EL (cell line): ENCODE measurements at places on chromosomes 5 and 9.

- peak; percentile 56 for DNase-seq
These were observed 41.4 kb downstream of the GLIS3 start for GRCh38 chr9:4258320-4259090.

- peak; percentile 18 for DNase-seq
These were observed 518 bp upstream of the FAM13B start for GRCh38 chr5:138033386-138033808.

GRCh38 chr5:74693191-74693590 is 8.2 kb downstream of the HEXB start:
- peak; percentile 47 for DNase-seq

DNA sequence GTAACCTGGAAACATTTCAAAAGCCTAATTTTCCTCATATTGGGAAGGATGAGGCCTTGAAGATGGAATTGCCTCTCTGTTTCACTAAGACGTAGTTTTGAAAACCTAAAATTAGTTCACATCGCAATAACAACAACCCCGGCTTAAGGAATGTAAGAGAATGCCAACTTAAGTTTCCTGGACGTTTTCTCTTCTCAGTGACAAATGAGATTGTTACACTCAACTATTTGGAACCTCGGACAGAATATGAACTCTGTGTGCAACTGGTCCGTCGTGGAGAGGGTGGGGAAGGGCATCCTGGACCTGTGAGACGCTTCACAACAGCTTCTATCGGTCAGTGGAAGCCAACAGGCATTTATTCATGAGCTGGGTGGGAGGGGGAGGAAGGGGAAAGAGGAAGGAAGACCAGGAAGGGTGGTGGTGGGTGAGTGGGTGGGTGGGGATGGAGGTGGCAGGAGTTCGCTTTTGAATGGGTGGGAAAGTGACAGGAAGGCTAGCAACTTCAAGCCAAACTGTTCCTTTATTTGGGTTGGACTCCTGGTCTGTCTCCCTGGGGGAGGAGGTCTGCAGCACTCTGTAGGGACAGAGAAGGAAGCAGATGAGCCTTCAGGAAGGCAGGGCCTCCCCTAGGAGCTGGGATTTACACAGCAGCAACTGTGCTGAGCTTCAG is 83.4 kb downstream of the TEK start:
- DNase-seq, result no peak

- DNase-seq, result no peak
These were observed 13.1 kb downstream of the TLN1 start for GRCh38 chr9:35718721-35719511.

DNA sequence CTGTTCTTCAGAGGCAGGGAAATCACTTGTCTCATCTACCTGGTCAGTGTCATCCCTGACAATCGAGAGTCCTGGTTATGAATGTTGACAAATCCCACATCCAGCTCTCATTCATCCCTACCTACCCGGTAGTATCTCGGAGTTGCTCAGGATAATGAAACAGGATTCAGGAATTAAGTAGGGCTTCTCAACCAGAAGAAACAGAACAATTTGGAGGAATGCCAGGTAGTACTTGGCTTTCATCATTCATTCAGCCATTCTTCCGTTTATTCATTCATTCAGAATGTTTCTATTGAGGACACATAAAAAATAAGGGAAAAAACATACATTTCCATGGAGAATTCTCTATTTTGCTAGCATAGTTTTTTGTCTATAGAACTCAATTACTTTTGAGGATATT is 195.0 kb downstream of the ARHGEF28 start:
- no peak for DNase-seq

- DNase-seq, result no peak
These were observed 1.5 kb downstream of the THG1L start for GRCh38 chr5:157732596-157733262.

DNA sequence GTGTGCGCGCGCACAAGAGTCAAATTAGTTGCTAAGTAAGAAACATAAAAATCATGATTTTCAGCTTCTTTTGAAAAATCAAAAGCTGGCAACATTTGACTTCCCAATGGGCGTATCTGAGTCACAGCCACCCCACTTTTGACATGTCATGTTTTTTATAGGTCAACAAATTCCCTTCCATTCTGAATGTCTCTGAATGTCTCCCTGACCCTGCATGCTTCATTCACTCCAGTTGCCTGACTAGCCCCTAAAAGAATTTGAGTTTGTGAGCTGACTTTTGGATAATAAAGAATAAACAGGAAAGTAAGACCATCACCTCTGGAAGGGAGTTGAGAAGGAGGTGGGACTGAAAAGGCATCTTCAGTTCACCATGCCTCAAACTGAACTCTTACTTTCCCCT is 20.2 kb upstream of the GLIS3 start:
- DNase-seq, result peak; percentile 32

GRCh38 chr5:150627731-150628545 is 12.5 kb upstream of the SYNPO start:
- DNase-seq, result peak; percentile 57

- no peak for DNase-seq
These were observed 75.2 kb upstream of the COX7C start for GRCh38 chr5:86542532-86542931.

GRCh38 chr5:21391506-21391905 is 1403.5 kb upstream of the CDH18 start:
- no peak for DNase-seq

GRCh38 chr9:136881691-136882108 is 4.6 kb upstream of the TRAF2 start:
- no peak for DNase-seq

- DNase-seq, result no peak
These were observed 29.4 kb downstream of the OLFM1 start for GRCh38 chr9:135116881-135117280.

- no peak for DNase-seq
These were observed 13.5 kb downstream of the CREBRF start for GRCh38 chr5:173069671-173070070.

DNA sequence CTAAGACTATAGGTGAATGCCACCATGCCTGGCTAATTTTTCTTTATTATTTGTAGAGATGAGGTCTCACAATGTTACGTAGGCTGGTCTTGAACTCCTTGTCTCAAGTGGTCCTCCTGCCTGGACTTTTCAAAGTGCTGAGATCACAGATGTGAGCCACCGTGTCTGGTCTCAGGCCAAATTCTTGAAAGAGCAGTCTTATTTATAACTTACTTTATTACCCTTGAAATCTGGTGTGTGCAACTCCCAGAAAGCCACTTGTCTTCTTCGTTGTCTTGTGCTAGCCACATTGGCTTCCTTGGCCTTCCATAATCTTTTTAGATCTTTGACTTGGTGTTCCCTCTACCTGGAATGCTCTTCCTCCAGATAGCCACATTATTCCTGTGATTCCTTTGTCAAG is 50.1 kb downstream of the CTNNA1 start:
- no peak for DNase-seq

DNA sequence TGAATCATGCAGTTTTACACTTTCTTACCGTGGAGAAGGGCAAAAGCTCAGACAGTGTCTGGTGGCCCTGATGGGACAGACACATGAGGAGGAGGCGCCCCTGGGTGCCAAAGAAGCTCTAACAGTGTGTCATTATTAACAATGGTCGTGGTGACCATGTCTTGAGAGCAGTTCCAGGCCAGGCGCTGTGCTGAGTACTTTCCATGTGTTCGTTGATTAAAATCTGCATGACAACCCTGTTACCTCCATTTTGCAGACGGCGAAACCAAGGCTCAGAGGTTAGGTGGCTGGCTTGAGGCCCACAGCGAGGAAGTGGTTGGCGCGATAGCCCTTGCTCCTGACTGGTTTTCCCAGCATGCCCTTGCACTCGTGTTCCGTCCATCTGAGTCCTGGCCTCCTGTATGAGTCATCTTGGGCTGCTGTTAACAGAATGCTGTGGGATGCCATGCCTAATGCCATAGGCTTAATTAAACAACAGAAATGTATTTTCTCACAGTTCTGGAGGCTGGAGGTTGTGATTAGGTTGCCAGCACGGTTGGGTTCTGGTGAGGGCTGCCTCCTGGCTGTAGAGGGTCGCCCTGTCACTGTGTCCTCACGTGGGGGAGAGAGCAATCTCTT is 92.0 kb downstream of the AMBP start:
- peak; percentile 38 for DNase-seq

DNA sequence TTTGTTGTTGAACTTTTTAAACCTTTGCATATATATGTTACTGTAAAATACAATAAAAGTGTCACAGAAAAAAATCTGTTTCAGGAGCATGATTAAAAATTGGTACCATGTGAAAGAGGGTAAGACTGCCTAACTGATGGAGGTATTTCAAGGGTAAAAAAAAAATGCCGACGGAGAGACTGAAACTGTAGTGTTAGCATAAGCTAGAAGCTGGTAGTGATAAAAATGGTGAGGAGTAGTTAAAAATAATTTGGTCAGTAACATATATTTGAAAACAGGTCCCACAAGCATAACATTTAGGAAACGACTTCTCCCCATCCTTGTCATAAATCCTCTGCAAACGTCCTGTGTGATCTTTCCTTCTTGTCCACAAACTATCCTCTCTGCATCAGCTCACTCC is 64.7 kb downstream of the MEF2C start:
- DNase-seq, result no peak

- peak; percentile 47 for DNase-seq
These were observed 511 bp downstream of the ARL15 start for GRCh38 chr5:54309691-54310432.

GRCh38 chr5:127892467-127893207 is 189.4 kb downstream of the CCDC192 start:
- DNase-seq, result peak; percentile 53

GRCh38 chr5:1184481-1184880 is 16.9 kb upstream of the SLC6A19 start:
- DNase-seq, result no peak

GRCh38 chr9:24881361-24881760 is 335.7 kb upstream of the IZUMO3 start:
- no peak for DNase-seq

GRCh38 chr5:129003232-129003631 is 37.9 kb downstream of the SLC27A6 start:
- DNase-seq, result no peak

DNA sequence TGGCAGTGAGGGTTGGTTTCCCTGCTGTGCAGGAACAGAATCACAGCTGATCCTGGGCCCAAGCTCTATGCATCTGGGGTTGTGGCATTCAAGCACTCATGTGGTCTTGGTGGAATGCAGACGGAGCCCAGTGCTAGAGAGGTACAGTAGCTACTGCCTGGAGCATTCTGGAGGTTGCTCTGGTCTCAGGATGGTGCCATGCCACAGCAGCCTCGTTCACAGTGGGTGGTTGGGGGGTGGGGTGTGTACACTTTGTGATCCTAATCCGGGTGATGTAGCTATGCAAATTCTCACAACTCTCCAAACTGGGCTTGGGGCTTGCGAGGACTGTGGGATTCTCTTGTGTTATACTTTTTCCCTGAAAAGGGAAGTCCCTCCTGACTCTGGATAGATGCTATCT is 45.2 kb downstream of the FGD3 start:
- no peak for DNase-seq

GRCh38 chr5:145008876-145009530 is 826.1 kb downstream of the PRELID2 start:
- DNase-seq, result no peak

DNA sequence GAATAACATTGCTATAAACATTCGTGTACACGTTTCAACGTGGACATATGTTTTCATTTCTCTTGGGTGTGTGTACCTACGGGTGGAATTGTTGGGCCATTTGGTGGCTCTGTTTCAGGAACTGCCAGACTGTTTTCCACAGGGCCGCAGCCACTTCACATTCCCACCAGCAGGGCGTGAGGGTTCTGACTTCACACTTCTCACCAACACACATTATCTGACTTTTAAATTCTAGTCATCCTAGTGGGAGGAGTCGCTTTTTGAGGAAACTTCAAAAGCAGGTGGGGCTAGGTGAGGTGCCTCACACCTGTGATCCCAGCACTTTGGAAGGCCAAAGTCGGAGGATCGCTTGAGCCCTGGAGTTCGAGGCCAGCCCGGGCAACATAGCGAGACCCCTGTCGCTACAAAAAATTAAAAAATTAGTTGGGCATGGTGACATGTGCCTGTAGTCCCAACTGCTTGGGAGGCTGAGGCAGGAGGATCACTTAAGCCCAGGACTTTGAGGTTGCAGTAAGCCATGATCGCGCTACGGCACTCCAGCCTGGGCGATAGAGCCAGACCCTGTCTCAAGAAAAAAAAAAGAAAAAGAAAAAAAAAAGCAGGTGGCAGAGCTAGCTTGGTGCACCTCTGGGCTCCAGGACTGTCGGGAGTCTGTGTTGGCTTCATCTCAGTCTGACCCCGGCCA is 28.5 kb downstream of the TSPAN17 start:
- DNase-seq, result peak; percentile 42

GRCh38 chr5:56549096-56549886 is 266.1 kb upstream of the MAP3K1 start:
- no peak for DNase-seq

DNA sequence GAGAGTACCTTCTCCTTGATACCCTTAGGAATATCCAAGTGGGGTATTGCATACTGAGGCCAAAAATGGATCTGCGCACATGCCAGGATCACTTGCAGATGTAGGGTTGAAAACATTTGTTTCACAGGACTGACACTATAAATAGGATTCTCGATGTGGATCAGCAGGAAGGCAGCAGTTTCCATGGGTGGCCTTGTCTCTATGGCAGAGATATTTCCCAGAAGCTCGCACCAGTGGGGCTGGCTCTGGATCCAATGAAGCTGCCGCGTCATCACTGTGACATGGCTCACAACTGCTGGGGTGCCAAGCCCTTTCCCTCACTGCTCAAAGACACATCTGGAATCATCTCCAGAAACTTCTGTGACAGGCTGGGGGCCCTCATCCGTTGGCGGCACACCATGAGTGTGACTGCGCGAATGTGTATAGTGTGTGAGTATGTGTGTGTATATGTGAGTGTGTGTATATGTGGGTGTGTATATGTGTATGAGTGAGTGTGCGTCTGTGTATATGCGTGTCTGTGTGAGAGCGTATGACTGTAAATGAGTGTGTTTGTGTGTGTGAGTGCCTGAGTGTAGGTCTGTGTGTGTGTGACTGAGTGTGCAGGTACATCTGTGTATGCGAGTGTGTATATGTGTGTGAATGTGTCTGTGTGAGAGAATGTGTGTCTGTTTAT is 182.5 kb downstream of the GAS1 start:
- DNase-seq, result no peak

DNA sequence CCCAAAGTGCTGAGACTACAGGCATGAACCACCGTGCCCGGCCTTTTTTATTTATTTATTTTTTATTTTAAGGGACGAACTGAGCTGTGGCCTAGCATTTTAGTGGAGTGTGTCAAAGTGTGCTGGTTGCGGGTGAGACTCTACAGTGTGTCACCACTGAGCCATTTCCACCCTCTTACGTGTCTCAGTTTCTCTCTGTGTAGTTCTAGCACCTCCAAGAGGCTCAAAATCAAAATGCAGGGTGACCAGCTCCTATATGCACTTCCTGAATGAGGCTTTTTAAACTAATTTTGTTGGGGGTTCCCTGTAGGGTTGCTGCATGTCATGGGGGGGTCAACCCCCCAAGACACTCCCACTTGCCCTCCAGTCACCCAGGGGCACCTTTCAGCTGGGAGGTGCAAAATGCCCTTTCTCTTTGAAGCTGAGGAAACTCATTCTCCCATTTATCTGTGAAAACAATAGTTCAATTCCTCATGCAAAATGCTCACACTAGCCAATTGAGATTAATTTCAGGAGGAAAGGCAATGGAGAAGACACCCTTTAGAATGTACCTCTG is 69.3 kb downstream of the COL15A1 start:
- no peak for DNase-seq
